ENCODE measurements at places on chromosomes 12 and 14.
A peak's percentile ranks its signal among the peaks of the same experiment; 100 is the strongest.

- DNase-seq, result no peak
Observed at GRCh38 chr12:61220337-61220736, 1039.9 kb upstream of the USP15 start.

DNA sequence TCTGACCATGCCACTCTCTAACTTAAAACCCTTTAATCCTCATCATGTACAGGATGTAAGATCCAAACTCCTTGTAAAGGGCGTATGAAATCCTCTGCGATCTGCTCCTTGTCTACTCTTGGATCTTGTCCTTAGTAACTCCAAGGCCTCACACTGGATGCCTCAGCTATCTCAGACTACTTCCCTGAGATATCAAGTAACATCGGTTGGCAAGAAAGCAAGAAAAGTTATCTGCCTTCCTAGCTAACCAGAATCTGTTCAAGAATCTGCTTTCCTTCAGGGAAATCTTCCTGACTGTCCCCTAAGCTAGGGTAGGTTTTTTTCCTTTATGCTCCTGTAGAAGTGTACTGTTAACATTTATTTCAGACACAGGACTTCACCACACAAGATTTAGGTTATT lies 82.6 kb downstream of the TAOK3 start:
- DNase-seq, result no peak

- peak; percentile 54 for DNase-seq
Observed at GRCh38 chr14:80988735-80989429, 33.5 kb downstream of the TSHR start.

- peak; percentile 80 for DNase-seq
Observed at GRCh38 chr12:9365296-9365695, 157.1 kb upstream of the PZP start.

Measured in MV-4-11 (cell line).